ENCODE measurements at places on chromosomes 5 and 9.
A peak's percentile ranks its signal among the peaks of the same experiment; 100 is the strongest.

DNA sequence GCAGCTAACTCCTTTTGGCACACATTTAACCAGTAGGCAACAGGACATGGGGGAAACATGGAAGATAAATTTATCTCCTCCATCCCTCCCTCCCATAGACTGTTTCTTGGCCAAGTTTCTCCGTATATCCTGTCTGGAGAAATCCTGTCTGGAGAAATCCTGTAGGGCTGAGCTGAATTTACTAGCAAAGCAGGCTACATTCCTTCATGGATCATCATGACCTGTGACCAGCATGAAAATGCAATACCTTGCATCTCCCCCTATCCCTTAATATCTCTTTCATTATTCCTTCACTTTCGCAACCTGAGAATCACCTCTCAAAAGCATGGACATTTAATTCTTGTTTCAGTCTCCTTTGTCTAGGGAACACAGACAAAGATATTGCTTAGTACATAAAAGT is 379.1 kb downstream of the PSAT1 start:
- no peak for DNase-seq

GRCh38 chr5:122408592-122409224 is 96.7 kb downstream of the SNCAIP start:
- no peak for DNase-seq

DNA sequence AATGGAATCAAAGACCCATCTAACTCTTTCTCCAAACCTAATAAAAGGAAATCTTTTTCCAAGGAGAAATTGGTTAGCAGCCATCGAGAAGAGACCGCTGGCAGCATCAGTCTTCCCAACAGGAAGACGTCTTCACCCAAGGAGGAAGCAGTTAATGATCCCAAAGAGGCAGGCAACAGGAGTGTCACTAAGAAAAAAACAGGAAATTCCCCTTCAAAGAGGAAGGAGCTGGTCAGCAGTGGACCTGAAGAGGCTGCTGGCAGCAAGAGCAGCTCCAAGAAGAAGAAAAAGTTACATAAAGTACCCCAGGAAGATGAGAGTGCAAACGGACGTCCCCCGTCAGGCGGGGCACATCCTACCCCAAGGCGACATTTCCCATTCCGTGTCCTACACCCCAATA is 143.7 kb downstream of the ELAVL2 start:
- no peak for DNase-seq

GRCh38 chr9:127979333-127980059 is 1.3 kb downstream of the EEIG1 start:
- no peak for DNase-seq

- peak; percentile 37 for DNase-seq
Measured at GRCh38 chr5:90071066-90071465, 338.5 kb downstream of the CETN3 start.

GRCh38 chr5:132474881-132475496 is 15.6 kb downstream of the IRF1 start:
- DNase-seq = no peak

- DNase-seq = no peak
Measured at GRCh38 chr5:67434466-67434865, 237.9 kb upstream of the CD180 start.

DNA sequence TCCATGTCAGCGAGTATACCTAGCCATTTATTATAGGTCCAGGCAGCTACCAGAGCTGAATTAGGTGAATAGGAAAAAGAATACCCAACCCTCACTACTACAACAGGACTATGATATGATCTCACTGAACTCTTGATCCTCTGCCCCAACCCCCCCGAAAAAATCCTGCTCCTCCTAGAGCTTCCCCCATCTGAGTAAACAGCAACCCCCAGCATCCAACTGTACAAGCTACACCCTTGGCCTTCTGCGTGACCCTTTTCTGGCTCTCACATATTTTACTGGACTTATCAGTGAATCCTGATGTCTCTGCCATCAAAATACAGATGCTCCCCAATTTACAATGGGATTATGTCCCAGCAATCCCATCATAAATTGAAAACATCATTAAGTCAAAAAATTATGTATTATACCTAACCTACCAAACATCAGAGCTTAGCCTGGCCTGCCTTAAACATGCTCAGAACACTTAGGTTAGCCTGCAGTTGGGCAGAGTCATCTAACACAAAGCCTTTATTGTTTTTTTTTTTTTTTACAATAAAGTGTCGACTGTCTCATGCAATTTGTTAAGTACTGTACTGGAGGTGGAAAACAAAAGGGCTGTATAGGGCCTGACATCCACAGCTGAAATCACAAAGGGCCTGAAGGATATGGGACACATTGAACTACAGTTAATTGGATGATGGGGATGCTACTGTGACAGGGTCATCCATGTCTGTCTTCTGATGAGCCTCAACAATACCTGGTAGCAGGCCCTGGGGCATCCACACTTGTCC is 128.9 kb upstream of the ERCC6L2 start:
- DNase-seq = no peak

- DNase-seq = no peak
Measured at GRCh38 chr9:82761027-82761426, 301.9 kb downstream of the RASEF start.

- DNase-seq = no peak
Measured at GRCh38 chr5:160923411-160923810, 71.4 kb upstream of the ATP10B start.

GRCh38 chr5:169980418-169981053 is at the start of gene INSYN2B:
Gene INSYN2B, minus strand, starts transcription at chr5:169980495. Its CDS starts 96,597 bp downstream, at chr5:169883898.
- DNase-seq = peak; percentile 79

DNA sequence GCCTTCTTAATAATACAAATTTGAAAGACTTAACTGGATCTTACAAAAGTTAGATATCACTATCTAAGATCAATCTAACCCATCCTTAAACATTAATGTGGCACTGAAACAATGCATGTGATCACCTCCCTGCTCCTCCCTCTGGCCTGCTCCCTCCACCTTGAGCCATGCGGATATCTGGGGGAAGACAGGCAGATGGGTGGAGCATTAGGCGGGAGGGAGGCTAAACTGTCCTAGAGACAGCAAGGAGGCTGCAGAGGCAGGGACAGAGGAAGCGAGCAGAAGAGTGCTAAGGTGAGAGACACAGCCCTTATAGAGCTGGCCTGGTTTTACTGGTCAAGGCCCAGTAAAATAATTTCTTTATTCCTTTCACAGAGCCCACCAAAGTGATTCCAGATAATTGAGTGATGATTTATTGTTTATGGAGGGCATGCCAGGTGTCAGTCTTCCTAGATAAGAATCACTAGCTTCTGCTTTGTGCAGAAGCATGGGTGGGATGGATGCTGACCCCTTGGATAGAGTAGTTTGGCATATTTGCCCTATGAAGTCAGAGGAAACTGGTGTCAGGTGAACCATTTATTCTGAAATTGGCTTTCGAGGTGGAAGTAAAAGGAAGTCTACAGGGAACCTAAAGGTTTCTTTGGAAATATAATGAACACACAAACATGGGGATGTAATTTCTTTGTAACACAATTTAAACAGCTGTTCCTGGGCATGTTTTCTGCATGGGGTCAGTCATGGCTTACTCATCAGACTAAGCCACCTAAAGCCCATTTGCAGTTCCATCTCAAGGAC is 188.3 kb downstream of the GNAQ start:
- no peak for DNase-seq

DNA sequence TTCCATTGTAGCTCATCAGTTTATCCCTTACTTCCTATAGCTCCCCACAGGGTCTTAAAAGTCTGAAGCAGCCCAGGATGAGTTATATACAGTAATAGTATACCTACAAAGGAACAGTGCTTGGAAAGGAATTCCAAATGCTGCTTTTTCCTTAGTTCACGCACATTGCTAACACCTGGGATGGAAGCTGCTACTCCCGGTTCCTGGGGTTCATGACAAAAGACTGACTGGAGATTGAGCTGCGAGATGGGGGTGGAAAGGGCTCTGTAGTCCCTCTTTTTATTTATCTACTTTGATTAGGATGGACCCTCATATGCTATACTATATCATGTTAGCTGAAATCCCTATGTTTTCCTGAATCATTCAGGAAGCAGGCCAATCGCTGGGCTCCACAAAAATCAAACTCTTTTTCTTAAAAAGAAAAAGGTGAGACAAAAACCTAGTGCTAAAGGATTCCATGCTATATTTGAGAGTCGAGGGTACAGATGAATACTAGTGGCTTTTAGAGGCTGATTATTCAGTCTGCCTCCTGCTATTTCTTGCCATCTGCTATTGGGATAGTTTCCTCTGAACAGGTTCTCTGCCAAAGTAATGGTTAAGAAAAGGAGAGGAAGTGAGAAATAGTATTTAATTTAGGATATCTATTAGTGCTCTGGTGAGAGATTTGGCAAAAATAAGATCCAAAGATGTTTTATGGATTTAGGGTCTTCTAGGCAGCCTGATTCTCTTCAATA is 81.2 kb downstream of the MRPS27 start:
- DNase-seq = no peak

GRCh38 chr5:38835887-38836286 is 9.9 kb upstream of the OSMR start:
- no peak for DNase-seq

DNA sequence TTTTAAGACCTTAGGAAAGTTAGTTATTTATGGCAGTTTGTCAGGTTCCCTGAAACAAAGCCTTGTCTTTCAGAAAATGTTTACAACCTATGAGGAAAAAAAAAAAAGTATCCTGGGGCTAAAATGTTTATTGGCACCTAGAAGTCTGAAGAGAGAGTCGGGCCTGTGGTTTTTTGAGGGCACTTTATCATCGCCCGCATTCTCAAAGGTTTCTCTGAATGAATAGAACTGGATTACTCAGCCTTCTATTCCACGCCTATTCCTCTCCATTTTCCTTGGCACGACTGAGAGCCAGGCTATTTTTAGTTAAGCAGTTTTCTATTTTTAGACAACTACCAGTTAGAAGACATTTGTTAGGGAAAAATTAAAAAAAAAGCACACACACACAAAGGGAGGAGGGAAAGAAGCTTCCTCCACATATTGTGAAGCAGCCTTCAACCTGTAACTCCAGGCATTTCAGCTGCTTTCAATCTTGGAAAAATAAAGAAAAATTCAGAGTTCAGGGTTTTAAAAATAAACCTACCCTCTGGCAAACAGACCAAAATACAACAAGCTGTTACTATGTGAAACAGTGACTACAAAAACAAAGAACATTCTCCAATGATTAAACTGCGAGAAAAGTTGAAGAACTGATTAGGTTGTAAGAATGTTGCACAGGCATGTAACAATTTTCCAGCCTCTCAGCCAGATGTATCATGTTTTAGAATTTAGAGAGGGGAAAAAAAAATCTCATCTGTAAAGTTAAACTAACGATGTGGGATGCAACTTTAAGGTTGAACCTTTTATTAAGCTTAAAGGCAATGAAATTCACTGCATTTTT is 97.0 kb downstream of the MEF2C start:
- DNase-seq = peak; percentile 89

DNA sequence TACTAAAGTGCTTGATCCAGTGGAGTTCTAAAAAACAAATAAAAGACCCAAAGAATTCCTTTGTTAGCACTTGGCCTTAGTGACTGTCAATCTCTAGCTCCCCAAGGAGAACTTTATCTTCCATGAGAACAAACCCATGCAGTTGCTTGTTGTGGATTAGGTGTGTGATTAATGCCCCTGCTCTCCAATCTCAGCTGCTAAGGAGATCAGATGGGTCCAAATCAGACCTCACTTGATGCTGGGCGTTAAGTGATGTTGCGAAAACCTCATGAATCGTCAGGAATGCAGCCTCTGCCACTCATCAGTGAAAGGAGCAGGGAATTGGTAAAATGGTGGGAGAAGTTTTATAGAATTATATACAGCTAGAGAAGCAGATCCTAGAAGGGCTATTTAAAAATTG is 133.7 kb downstream of the DMAC1 start:
- no peak for DNase-seq

DNA sequence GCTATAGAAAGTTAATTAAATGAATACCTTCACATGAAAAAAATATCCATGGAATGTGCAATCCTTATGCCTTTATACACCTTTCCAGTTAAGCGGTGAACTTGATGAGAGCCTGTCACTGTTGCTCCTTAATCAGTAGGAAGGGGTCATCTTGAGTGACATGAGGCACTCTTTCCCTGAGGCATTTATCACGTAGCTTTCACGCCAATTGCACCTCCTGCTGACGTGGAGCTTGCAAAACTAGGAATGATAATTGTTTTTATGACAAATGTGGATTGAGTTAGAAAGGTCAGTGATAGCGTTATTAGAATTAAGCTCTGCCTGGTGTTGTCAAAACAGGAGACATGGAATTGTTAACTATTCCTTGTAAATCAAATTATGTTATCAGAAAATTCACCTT is 79.7 kb downstream of the SLF1 start:
- no peak for DNase-seq

DNA sequence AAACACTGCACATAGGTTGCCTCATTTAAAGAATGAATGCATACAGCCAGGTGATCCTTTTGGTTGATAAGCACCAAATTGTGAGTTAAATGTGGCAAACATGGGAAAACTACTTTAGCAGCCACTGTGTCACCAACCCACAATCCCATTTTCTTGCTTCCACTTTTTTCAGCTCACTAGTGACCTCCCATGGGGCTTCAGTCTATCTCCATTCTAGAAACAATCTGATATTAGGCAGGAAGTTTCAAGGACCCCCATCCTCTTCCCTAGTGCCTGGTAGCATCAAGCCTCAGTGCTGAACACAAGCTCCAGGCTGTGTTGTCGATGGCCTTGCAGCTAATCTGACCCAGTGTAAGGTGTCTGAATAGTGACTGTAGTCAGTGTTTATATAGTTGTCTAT is 66.2 kb downstream of the PLPPR1 start:
- DNase-seq = no peak

DNA sequence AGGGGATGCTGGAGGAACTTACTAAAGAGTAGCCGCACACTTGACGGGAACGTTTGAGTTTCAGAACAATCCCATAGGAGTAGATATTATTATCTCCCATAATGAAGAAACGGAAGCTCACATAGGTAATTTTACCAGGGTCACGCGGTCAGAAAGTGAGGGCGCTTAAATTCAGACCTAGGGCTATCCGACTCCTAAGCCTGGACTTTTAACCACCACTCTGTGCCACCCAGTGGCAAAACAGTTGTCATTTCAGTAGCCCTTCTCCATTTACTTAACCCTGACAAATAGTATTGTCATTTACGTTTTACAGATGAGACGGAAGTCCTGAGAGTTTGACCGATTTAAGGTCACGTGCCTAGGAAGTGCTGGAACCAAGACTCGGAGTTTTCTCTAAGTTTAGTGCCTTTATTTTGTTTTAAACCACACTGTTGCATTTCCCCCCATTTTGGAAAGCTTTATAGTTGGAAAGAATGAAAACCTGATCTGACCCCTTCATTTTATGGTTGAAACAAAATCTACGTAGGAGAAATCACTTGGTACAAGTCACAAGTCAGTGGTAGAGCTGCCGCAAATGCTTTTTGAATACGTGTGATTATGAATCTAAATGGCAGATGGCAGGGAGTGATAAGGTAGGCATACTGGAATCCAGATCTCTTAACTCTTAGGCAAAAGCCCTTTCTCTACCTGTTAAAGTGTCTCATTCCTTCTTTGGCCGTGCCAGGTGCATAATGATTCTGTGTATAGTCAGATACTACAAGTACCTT is 650 bp downstream of the MRRF start:
- no peak for DNase-seq

GRCh38 chr9:116450378-116451139 is 236.5 kb upstream of the TRIM32 start:
- no peak for DNase-seq

GRCh38 chr5:9347541-9348295 is 198.2 kb downstream of the SEMA5A start:
- DNase-seq = no peak

All from fibroblast of skin of left quadriceps (primary cell).